Hepatic stellate cell (primary cell): ENCODE measurements at places on chromosomes 5 and 9.

DNA sequence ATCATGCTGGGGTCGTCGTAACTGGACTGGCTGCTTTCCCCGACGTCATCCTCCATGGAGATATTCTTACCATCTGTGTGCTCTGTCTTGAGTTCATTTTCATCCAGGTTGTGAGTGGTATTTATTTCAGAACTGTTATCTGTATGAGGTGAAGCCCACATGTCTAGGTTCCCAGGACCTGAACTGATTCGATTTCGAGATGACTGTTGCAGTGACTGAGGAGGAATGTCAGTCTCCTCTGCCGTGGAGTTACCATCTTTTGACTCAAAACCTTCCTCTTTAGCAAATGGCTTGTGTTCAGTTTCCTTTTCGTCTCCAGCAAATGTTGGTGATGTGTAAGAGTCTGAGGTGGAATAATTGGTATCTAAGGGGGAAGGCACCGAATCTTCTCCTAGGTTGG is 55.2 kb upstream of the PCA3 start:
- no peak for DNase-seq

- DNase-seq = no peak
Observed at GRCh38 chr5:77984587-77984986, 208.4 kb upstream of the TBCA start.

- peak; percentile 57 for DNase-seq
Observed at GRCh38 chr5:93580063-93580926, 724 bp downstream of the NR2F1-AS1 start.

GRCh38 chr9:98214811-98215210 is 22.4 kb upstream of the CORO2A start:
- DNase-seq = no peak

- DNase-seq = no peak
Observed at GRCh38 chr5:157172403-157172802, 6.3 kb upstream of the GARIN3 start.

- DNase-seq = peak; percentile 10
Observed at GRCh38 chr9:80175286-80176150, 603.8 kb downstream of the TLE4 start.

DNA sequence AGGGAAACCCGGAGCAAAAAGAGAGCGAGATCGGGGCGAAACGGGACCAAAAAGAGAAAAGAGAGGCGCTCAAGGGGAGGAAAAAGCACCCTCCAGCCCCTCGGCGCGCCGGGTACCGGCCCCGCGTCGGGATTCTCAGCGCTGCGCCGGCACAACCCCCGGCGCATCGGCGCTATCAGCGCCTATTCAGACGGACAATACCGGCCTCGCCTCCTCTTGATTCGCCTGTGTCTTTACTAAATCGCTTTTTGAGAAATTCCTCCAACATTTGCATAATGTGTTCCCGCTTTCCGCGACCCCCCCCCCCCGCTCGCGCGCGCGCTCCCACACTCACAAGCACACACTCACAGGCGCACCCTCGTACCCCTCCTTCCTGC is 578 bp downstream of the LHX6 start:
- DNase-seq = no peak

GRCh38 chr5:68396722-68397121 is 181.2 kb downstream of the PIK3R1 start:
- no peak for DNase-seq

DNA sequence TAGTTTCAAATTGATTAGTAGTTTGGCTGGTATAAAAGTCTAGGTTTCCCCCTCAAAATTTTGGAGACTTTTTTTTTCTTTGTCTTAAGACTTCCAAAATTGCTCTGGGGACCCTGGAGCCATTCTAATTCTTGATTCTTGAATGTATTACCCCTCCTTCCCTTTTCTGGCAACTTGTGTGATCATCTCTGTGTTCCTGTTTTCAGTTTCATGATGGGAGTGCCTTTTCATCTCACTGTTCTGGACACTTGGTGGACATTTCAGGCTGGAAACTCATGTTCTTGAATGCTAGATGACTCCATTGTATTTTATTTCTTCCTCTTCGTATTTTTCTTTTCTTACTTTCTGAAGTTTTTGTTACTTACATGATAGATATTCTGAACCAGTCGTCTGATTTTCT is 57.3 kb upstream of the LRRC70 start:
- DNase-seq = no peak

DNA sequence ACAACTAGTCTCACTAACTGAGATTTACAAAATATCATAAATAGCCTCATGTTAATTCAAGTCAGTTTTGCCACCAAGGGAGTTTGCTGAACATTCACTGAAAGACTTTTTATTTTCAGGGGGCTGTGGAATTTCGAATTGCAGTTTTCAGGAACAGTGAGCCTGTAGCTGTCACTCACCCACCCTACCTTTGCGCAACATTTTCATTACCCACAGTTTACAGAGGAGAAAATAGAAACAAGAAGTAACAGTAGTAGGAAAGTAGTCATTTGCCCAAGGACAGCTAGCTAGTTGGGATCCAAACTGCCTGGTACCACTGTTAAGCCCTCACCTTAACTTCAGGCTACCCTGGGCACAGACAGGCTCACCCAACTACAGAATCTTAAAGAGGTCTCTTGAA is 154.1 kb downstream of the ADAMTS12 start:
- no peak for DNase-seq

- no peak for DNase-seq
Observed at GRCh38 chr5:141701360-141702119, 19.5 kb upstream of the ARAP3 start.

DNA sequence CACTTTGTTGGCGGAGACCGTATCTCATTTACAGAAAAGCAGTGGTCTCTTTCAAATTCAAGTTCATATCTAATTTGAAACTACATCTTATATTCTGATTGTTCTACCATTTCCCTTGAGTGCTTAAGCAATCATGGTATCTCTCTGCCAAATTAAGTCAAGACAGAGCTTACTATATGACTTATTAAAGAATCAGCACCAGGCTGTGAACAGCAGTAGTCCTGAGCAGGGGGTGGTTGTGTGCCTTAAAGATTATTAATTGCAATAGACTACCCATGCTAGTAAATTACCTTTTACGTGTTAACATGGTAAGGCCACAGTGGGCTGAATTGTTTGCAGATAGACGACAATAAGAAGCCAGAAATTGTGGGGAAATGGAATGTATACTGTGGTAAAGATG is 21.5 kb downstream of the SNCAIP start:
- DNase-seq = no peak

GRCh38 chr5:99945478-99946442 is 589.4 kb upstream of the FAM174A start:
- DNase-seq = no peak

DNA sequence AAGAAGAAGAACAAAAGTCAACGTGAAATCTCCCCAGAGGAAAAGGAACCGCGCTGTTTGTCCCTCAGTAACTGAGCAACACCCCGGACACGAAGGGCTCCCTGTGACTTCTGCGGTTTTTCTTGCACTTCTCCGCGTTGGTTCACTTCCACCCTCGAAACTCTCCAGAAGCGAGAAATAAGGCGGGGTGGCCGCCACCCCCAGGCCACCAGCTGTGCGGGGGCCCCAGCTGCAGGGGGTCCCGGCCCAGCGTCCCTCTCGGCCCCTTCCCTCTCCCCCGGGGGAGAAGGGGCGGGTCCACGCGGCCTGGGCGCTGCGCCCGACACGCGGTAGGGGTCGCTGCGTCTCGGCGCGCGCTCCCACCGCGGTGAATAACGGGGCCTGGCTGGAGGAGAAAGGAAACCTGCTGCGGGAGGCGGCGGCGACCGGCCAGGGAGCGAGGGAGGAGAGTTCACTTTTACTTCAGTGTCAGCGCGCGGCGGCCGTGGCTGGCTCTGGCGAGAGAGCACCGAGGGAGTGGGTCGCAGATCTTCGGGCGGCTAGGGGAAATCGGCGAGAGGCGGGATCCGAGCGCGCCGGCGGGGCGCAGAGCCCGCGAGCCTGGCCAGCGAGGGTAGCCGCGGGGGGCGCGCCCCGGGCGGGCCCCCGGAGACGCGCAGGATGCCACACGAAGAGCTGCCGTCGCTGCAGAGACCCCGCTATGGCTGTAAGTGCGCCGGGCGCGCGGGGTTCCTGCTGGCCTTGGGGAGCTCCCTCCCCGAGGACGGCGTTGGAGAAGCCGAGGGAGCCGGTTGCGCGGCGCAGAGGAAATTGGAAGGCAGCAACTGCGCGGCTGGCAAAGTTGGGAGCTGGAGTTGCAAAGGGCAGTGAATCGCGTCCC is at the start of gene IQGAP2:
TSS of gene IQGAP2 (plus strand) at position 400 of the 880 bp plus-strand sequence. CDS start at position 661, 261 bp downstream.
- DNase-seq = peak; percentile 46

GRCh38 chr9:93319992-93320500 is 131.4 kb upstream of the FAM120A start:
- no peak for DNase-seq

- no peak for DNase-seq
Observed at GRCh38 chr5:18032744-18033143, 398.5 kb downstream of the TAF11L14 start.

- no peak for DNase-seq
Observed at GRCh38 chr5:35804841-35805240, 51.9 kb upstream of the IL7R start.
